RPMI8226 (cell line): ENCODE measurements at places on chromosomes 11 and 22.

GRCh38 chr22:46796566-46797195 is 34.2 kb downstream of the TBC1D22A start:
- DNase-seq: no peak

DNA sequence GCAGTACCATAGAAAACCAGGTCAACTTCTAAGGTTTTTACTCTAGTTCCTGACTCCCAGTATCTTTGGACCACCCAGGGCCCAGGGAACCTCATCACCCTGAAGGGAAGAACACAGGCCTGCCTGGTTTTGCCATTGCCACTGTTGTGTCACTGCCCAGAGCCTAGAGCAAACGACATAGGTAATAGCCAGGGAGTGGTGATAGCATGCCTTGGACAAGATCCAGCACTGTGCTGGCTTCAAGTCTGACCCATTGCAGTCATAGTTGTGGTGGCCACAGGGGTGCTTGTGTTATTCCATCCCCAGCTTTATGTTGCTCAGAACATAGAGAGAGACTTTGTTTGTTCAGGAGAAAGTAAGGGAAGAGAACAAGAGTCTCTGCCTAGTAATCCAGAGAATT is 2310.2 kb downstream of the LRRC4C start:
- DNase-seq: no peak

GRCh38 chr11:18768472-18768901 is 23.1 kb downstream of the PTPN5 start:
- no peak for DNase-seq

DNA sequence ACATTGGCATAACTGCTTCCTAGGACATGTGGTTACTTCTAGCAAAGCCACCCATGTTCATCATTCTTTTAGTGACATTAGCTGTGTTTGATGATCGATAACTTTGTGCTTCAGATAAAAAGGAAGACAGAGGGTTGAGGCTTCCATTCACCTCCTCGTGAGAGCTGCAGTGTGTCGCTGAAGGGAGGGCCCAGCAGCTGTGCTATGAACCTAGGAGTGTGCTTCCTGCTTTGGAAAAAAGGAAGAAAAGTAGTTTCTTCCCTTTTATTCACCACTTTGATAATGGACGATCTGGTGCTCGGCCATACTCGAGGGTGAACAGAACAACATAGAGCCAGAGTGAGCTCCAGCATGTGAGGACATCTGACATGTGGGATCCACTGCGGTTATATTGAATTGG is 6.1 kb upstream of the RFPL2 start:
- DNase-seq: no peak

DNA sequence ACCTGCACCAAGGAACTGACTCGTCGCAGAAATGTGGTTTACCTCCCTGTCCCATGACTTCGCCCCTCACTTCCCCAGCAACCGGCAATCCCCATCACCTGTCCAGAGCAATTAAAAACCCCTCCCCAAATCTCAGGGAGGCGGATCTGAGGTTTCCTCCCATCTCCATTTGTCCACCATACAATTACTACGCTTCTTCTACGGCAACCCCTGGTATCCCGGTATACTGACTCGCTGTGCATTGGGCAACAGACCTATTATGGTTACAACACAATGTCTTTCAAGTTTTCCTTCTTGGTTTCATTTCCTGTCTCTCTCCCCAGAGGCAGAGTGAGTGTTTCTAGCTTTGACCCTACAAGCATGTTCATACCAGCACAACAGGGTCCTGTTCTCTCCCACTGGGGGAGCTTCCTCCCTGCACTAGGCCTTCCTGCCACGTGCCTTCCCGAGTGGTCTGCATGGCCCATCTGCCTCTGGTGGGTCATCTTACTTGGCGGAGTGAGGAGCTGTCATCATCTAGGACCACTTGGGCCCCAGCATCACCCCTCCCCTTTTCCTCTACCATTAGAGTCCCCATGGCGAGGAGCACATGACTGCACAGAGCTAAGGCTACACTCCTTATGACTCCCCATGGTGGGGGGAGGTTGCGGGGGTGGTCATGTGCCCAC is 30.3 kb upstream of the NAP1L4 start:
- DNase-seq: no peak

GRCh38 chr11:85694385-85694980 is 8.5 kb upstream of the CCDC89 start:
- peak; percentile 24 for DNase-seq

DNA sequence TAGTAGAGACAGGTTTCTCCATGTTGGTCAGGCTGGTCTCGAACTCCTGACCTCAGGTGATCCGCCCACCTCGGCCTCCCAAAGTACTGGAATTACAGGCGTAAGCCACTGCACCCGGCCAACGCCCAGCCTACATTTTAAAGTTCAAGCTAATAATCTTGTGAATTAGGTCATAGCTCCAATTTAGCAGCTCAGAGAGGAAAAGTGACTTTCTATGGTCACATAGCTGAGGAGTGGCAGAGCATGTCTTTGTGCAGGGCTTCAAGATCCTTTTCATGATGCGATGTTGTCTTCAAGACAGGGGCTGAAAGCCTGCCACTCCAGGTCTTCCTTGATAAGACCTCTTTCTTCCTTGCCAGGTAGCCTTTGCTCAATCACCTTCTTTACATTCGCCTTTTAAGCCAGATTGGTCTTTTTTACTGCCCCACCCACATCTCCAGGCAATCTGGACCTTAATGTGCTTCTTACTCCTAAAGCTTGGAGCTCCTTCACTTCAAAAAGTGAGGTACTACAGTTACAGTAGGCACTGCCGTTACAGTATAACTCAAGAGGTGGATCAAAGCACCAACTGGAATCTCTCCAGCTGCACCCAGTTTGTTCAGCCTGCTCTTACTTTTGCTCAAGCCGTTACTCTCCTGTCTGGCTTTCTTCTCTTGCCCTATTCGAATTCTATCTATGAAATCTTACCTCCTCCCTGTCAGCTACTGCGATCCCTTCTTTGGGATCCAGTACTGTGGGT is 18.2 kb downstream of the YWHAH start:
- no peak for DNase-seq

GRCh38 chr22:38709306-38709705 is 3.6 kb downstream of the GTPBP1 start:
- DNase-seq: no peak

- no peak for DNase-seq
Observed at GRCh38 chr11:16049611-16050010, 306.7 kb downstream of the SOX6 start.

GRCh38 chr11:81946831-81947230 is 786.8 kb downstream of the FAM181B start:
- no peak for DNase-seq

GRCh38 chr22:45548247-45548840 is 45.7 kb downstream of the FBLN1 start:
- DNase-seq: no peak

- DNase-seq: peak; percentile 7
Observed at GRCh38 chr22:41799486-41800347, 762 bp upstream of the CCDC134 start.

DNA sequence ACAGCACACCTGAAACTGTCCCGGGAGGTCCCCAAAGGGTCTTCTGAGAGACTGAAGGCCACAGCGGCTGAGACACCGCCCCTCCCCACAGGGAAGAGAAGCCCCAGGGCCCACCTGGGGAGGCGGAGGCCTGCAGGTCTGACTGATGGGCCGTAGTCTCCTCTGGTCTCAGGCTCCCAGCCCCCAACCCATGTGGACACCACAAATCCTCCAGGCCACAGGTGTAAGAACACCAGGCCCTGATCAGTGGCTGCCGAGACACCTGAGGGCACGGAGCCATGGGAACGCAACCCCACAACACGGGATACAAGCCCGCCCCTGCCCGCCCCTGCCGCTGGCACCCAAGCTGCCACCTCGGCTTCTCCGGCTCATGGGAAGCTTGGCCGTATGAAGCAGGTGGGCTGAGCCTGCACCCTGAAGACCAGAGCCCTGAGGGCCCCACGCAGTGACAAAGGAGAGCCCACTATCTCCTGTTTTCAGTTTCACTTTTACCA is 46.3 kb downstream of the BRD1 start:
- DNase-seq: no peak

- no peak for DNase-seq
Observed at GRCh38 chr11:114034956-114035355, 24.6 kb upstream of the ZBTB16 start.

- DNase-seq: no peak
Observed at GRCh38 chr11:64150481-64151239, 15.3 kb downstream of the MACROD1 start.

DNA sequence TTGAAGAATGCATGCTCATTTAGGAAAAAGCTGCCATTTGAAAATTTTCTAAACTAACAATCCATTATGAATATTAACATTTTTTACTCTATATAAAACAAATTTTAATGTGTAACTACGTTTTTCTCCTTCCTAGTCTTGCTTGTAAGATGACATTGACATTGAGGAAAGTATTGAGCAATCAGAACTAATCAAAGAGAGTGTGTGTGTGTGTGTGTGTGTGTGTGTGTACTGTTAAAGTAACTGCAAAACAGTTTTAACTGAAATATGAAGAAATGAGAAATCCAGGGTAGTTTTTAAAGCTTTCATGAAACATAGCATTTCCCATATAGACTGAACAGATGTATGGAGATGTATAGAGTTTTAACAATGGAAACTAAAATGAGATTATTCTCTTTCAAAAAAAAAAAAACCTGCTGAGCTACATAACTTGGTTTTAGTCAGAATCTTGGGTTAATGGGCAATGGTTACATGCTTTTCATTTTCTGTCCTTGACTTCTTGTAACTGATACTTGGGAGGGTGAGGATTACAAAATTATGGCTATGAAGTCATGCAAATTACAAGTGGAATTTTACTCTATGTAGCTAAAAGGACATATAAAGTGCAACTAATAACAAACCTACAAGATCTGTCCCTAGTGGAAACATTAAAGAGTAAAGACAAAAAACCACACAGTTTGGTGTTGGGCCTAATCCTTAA is 2.0 kb downstream of the PDGFD start:
- DNase-seq: no peak

- no peak for DNase-seq
Observed at GRCh38 chr11:110087812-110088534, 5.2 kb upstream of the ZC3H12C start.

GRCh38 chr11:65424205-65425104 is 1.9 kb downstream of the NEAT1 start:
- DNase-seq: peak; percentile 73
